Stimulated activated CD8-positive, alpha-beta memory T cell treated with anti-CD3 and anti-CD28 coated beads, Interleukin-4, amount 100 ng/mL, for 24 hours (primary cell): ENCODE measurements at places on chromosomes 2 and 18.

DNA sequence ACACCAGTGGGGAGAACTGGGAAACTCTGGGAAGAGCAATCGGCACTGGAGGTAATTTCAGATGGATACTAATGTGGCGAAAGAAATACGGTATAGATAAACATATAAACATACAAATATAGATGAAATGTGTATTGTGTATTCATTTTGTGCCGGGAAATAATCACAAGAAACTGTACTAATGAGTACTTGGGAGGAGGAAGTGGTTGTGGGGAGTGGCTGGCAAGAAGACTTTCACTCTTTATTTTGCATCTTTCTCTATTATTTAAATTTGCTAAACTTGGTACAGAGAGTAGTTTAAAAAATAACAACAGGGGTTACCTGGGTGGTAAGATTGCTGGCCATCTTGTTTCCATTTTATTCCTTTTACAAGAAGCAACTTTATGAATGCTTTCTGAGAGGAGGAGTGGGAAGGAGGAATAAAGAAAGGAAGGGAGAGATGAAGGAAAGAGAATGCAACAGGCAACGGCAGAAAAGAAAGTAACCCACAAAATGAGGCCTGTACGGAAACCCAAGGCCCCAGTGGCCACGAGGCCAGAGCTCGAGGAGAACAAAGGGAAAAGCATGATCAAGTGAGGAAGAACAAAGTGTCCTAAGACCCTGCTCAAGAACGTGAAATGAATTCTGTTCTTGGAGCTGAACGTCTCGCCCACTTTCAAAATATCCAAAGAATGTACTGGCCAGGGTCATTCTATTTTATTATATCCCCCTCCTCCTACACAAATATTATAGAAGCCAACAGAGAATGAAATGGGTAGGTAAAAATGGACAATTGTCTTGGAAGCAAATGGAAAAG, 45.2 kb downstream of the FAM178B start:
- DNase-seq, result no peak

- no peak for DNase-seq
These were observed 90.7 kb upstream of the CTDP1 start for GRCh38 chr18:79588636-79589481.

DNA sequence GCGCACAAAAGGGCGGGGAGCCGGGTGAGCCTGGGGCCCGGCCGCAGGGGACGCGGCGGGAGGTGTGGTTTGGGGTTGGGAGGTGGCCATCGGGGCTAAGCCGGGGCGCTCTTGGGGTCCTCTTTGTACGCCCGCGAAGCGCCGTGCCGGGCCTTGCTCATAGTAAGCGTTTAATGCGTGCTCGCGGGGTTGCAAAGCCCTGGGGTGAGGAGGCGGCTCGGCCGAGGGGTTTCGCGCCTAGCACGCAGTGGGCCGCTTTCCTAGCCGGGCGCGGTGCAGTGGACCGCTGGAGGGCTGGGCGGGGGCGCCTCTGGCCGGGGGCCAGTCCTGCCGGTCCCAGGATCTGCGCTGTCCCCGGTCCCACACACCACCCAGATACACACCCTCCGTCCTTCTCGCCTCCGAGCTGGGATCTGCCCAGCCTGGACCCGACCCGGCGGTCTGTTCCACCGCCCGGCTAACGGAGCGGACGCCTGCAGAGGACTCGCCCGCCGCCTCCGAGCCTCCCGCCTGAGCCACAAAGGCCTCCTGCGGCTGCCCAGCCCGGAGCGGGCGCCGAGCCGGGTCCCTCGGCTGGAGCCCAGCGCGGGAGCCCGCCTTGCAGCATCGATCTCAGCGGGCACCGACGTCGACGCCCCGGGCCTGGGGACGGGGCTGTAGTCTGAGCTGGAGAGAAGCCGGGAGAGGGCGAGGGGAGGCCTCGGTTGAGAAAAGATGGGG, 564 bp downstream of the DPYSL5 start:
- no peak for DNase-seq

DNA sequence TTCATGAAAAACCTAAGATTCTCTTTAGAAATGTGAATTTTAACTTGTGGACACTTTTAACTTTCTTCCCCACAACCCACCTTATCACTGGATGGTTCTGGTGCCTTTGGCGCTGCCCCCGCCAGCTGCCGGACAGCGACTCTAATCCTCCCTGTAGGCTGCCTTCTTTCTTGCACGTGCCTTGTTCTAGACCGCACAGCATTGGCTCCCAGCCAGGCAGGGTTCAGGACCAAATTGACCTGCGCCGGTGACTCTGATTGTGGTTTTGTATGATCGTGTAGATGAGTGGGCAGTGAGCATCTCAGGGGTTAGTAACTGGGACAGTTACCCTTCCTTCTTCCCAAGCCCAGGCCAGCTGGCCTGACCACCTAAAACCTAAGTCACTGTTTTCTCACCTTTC, 106.8 kb downstream of the ASAP2 start:
- DNase-seq, result no peak

GRCh38 chr2:130300258-130300969, 42.3 kb upstream of the IMP4 start:
- no peak for DNase-seq

- DNase-seq, result no peak
These were observed 189.0 kb upstream of the THUMPD2 start for GRCh38 chr2:39968037-39968436.

- DNase-seq, result no peak
These were observed 279.3 kb downstream of the NYAP2 start for GRCh38 chr2:225678792-225679191.

- DNase-seq, result no peak
These were observed 54.7 kb downstream of the VWC2L start for GRCh38 chr2:214465363-214466146.

- no peak for DNase-seq
These were observed 68.3 kb downstream of the ICOS start for GRCh38 chr2:204004912-204005311.

DNA sequence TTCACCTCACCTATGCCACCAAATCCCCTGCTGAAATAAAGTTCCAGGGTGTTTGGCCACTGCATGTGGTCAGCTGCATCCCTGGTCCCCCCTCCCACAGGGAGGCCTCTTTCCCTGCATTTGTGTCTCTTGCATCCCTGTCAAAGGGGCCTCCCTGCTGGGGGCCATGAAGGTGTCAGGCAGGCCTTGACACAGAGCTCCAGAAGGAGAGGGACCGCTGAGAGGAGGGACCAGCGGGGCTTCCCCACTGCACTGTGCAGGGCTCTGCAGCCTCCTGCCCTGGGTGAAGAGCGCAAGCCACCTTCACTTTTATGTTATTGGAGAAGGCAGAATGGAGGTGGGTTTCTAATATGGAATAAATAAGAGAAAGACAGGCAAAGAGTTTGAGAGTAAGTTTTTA, 230.2 kb downstream of the ANKRD30B start:
- no peak for DNase-seq

GRCh38 chr2:220509966-220510365, 882.5 kb downstream of the SLC4A3 start:
- DNase-seq, result no peak

DNA sequence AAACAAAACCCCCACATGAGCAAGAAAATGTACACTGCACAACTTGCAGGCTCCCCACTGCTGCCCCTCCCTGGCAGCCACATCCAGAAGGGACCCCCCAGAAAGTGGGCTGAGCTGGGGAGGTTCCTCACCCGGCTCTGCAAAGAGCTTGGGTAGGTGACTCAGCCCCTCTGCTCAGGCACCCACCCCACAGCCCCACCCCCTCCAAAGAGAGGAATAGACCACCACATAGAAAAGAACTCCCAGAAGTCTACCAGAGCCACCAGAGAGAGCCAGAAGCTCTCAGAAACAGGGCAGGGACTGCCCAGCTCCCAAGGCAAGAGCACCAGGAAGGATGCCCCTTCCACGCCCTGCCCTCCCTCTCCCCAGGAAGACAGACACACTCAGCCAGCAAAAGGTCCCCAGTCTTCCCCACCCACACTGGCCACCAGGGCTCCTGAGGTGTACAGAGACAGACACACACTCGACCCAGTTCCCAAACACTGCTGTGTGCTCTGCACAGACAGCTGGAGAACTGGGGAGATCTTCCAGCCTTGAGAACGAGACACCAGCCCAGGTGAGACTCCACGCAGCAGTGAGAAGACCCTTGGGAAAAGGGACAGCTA, 28.2 kb downstream of the BIN1 start:
- DNase-seq, result no peak

GRCh38 chr2:132678483-132678882, 8.5 kb upstream of the LYPD1 start:
- no peak for DNase-seq

- no peak for DNase-seq
These were observed 29.1 kb upstream of the ZC3H15 start for GRCh38 chr2:186456941-186457340.

DNA sequence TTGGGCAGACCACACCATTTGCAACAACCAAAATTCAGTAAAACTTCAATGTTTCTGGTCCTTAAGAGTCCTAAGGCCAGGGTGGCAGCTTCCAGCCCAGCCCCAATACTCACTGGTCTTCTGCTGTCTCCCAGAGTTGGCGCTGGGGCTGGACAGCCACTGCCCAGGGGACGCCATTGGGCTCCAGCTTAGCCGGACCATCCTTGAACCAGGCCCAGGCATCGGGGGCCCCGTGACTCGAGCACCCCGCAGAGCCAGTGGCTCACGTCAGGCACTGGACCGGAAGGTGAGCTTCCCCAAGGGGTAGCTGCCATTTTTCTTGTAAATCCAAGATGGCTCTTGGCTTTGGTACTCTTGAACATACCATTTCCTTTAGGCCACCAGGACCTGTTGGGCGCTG, 21.8 kb downstream of the SNED1 start:
- no peak for DNase-seq

GRCh38 chr2:221851531-221852045, 279.5 kb upstream of the EPHA4 start:
- no peak for DNase-seq

GRCh38 chr2:207953354-207953753, 72.0 kb downstream of the PLEKHM3 start:
- DNase-seq, result no peak

GRCh38 chr2:210586381-210586780, 30.0 kb downstream of the CPS1 start:
- no peak for DNase-seq

DNA sequence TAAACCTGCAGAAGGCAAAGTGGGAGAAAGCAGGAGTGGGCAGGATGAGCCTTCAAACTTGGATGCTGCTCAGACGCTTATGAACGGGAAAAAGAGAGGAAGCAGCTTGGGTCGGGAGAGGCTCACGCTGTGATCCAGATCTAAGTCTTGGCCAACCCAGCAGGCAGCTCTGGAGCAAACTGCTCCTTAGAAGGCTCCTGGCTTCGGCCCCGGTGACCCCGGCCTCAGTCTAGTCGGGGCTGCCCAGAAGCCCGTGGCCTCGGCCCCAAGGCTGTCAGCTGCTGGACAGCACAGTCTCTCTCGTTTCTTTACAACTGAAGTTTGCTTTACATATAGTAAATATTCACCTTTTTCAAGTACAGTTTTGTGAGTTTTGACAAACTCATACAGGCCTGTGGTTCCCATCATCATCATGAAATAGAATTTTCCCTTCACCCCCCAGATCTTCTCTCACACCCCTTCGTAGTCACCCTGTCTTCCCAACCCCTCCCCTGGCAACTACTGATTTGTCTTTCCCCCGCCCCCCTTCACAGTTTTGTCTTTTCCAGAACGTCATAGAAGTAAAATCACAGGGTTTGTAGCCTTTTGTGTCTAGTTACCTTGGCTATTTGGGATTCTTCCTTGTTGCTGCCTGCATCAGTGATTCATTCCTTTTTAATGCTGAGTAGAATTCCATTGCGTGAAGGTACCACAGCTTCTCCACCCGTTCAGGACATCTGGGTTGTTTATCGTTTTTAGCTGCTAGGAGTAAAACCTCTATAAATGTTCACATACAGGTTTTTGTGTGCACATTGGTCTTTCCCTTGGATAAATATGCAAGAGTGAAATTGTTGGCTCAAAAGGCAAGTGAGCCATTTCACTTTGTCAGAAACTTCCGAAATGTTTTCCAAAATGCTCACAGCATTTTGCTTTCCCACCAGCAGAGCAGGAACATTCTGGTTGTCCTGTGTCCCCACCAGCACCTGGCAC, 35.1 kb downstream of the MYO7B start:
- no peak for DNase-seq

- DNase-seq, result no peak
These were observed 7.3 kb upstream of the VAPA start for GRCh38 chr18:9906481-9906880.
